ENCODE measurements at places on chromosomes 2 and 18. TPM values are rescaled to one million over a fixed set of nuclear protein-coding genes. Genes with fewer than 3 reads are reported as not detected.

DNA sequence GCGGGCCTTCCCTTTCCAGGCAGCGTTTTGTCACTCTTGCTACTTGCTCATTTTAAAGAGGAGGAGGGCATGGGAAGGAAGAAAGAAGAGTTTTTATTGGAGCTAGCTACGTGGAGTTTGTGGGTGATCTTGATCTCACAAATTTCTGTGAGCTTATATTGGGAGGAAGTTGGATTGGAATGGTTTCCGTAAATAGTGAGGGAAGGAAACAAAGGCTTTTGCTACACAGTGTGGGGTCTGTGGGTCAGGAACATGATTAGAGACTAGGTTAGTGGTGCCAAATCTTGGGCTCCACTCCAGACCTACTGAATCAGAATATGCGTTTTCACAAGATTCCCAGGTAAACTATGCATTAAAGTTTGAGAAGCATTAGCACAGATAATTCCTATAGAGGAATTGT, 8.1 kb downstream of the RALB start:
- DNase-seq = no peak

- no peak for DNase-seq
Observed at GRCh38 chr2:233235977-233236376, 15.5 kb upstream of the ATG16L1 start.

DNA sequence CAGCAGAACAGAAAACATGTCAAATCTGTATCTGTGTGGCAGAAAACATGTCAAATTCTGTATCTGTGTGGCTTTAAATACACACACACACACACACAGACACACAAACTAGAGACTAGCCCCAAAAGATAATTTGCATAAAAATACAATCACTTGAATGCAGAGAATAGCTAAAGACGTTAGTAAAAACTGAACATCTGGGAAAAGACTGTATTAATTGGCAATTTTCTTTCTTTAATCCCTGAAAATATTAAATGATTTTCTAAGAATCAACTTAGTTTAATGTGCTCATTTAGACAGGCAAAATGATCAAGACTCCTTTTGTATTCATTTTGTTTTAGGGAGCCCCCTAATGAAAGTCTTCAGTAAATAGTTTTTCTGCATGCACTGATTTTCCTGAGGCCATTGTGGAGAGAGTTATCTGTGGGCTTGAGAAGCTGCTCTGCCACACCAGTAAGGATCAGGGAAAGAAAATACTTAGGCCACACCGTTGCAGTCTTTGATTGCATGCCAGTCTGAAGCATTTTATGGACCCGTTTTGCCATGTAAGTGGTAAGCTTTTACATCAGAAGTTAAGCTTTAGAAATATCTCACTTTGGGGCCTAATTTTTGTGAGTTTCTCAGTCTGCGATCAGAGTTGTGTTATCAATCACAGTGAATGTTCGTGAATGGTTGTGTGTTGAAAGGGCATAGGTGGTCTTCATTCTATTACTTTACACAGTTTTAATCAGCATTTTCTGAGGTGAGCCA, 2.2 kb downstream of the SPATS2L start:
- DNase-seq = no peak

DNA sequence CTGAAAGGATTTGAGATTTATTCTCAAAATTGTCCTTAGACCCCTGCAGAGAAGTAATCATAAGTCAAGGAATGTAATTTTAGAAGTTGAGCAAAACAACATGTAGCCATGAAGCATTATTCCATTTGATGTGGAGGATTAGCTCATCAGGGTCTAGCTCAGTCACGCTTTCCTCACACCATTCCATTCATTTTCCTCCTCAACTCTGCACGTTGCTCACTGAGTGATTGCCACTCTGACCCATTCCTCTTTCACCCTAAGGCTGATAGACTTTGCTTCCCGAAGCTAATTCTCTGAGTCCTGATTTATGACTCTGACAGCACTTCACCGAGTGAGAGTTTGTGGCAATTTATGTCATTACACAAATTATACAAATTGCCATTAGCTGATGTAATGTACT, 820.6 kb upstream of the PIK3C3 start:
- DNase-seq = no peak

GRCh38 chr18:686339-687111, 25.9 kb downstream of the ENOSF1 start:
- no peak for DNase-seq

- no peak for DNase-seq
Observed at GRCh38 chr2:78734221-78734620, 291.3 kb upstream of the REG3G start.

The IL37 gene
- not detected for total RNA-seq

The EHD3 gene
- total RNA-seq = 7.0 TPM
